ENCODE measurements at places on chromosomes 2 and 18.

GRCh38 chr2:109376115-109376514, 237.7 kb downstream of the SEPTIN10 start:
- DNase-seq = no peak

- peak; percentile 48 for DNase-seq
Observed at GRCh38 chr18:11733031-11733430, 44.0 kb downstream of the GNAL start.

DNA sequence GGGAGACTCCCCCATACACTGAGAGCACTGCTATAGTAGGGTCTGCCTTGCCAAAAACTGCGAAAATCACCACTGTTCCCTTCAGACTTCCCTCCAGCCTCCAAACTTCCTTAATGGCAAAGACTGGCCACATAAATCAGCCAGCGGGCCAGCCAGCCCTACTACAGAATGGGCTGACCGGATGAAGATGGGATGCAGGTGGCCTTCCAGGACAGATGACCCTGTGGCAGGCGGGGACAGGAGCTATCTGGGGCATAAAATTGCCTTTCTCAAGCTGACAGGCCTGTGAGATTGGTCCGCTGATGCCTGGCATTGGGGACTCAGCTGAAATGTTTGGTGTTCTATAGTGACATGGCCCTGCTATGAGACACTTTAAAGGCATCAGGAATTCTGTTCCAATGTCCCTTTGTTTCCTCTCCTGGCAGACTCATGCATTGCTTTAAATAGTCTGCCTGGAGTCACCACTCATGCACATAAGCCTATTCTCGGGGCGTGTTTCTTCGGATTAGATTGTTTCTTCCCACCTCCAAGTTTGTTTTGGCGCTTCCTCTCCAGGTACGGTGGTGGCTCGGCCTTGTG, 135.9 kb downstream of the ALPK2 start:
- DNase-seq = no peak

DNA sequence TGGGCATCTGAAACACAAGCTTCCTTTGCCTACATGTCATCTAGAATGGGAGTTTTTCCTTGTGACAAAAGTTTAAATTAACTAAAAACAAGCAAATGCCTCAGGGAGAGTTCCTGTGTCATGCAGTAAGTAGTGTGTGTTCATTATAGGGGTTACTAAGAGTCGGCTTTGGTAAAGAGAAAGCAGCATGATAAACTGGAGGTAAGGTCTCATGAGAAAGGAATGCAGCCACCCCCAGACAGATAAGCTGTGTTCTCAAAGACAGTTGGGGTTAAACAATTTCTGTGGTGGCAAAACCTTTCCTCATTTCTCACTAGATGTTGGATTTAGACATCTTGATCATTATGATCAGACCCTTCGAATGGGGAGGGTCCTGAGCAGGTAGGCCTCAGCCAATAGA, 129.7 kb downstream of the MAP4K4 start:
- no peak for DNase-seq

GRCh38 chr18:45851161-45851925, 25.9 kb downstream of the SIGLEC15 start:
- no peak for DNase-seq

GRCh38 chr2:64632835-64633819, 20.6 kb downstream of the SERTAD2 start:
- no peak for DNase-seq

DNA sequence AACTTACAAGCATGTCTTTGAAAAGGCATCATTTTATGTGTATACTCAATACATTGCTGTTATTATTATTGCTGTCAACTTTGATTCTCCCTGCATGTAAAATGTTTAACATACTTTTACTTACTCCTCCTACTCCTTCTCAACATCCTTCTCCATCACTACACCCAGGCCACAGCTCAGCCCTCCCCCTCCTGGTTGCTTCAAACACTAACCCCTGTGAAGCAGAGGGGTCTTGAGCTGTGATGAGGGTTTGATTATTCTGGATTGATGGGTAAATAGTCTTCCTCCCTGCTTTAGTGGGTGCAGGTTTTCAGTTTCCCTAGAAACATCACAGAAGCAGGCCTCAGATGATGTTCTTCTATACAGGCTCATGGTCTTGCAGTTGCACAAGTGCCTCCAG, 221.0 kb downstream of the OSR1 start:
- no peak for DNase-seq

- no peak for DNase-seq
Observed at GRCh38 chr18:63067939-63068338, 251.6 kb downstream of the BCL2 start.

GRCh38 chr2:42762823-42763804, 821 bp downstream of the OXER1 start:
- DNase-seq = no peak

- DNase-seq = no peak
Observed at GRCh38 chr18:36728345-36728744, 100.5 kb downstream of the TPGS2 start.

- no peak for DNase-seq
Observed at GRCh38 chr2:46506131-46506706, 26.9 kb downstream of the TMEM247 start.

DNA sequence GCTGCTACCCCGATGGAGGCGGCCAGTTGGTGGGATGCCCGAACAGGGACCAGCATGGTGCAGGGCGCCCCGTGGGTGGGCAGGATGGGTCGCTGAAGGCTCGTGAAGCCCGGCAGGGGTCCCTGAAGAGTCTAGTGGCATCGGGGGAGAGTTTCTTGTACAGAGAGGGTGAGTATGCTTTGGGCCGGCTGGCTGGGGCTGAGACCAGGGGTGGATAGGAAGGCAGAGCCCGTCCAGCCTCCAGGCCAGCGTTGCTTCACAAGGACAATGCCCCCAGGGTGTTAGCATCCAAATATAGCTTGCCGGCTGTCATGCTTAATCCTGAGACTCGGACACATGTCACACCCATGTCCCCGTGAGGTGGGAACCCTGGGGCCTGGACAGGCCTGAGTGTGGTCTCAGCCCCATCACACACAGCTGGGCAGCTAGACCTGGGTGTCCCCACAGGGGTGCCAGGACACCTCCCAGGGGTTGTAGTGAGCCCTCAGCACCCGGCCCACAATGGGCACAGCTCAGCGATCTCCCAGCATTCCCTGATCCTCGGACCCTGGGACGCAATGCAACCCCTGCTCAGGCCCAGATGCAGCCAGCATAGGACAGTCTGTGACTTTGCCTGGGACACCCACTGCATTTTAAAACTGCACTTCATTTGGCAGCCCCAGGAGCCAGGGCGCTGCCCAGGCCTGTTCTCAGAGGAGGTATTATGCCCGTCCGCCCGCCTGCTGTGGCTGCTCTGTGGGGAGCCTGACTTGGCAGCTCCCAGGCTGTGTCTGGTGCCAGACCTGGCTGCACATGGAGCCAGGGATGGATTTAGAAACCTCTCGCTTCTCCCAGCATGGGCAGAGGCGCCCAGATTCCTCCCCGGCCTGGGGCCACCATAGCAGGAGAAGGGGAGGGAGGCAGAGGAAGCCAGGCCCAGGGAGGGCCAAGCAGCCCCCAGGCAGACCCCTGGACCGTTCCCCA, 36.4 kb downstream of the RAMP1 start:
- no peak for DNase-seq

GRCh38 chr2:150605664-150606063, 118.2 kb upstream of the RND3 start:
- peak; percentile 42 for DNase-seq

DNA sequence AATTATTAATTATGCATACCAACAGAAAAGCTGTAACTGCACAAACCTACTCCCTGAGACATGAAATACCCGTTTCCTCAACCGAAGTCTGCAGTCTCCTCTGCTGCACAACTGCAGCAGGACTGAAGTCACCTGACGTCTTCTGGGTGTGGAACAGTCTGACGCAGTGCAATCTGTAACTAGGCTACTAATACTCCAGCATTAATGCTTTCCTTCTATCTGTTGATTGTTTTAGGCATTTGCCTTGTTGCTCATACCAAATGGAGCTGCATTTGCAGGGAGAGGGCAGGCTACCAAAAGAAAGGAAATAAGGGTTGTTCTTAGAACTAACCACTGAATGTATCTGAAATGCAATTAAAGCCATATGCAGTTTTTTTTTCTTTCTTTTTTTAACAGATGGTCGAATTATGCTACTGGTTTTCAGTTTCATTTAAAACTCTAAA, 40.1 kb downstream of the RTN4 start:
- DNase-seq = no peak

GRCh38 chr2:122519366-122519765, 763.9 kb downstream of the TSN start:
- DNase-seq = no peak

DNA sequence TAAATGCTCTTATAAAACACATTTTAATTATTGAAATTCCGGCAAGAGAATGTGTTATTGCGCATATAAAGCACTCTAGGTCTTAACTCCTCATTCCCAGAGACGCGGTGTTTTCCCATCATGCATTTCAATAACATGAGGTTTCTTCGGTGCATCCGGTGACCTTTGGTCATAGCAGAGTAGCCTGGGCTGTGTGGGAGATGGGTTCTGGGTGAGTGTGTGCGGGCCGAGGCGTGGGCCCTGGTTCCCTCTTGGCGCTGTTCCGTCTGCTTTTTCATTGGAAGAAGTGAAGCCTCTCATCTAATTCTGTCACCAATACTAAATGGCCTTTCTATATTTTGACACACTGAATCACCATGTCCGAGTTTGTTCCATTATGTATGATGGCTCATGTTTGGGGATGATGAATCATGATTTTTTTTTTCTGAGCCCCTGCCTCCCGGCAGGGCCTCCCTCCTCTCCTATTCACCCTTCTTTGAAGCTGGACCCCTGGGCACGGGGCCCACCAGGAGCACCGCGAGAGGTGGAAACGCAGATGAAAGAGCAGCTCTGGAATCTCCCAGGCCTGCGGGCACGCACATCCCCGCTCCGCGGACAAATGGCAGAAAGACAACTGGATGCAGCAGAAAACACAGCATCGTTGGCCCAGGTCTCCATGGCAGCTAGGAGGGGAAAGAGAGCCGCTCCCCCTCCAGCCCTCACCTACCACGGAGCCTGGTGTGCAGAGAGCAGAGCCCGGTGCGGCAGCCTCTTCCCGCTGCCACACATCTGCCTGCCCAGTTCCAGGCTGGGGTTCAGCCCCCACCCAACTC, 85.8 kb upstream of the HPCAL1 start:
- no peak for DNase-seq

GRCh38 chr2:105615305-105615704, 129.4 kb upstream of the NCK2 start:
- no peak for DNase-seq

DNA sequence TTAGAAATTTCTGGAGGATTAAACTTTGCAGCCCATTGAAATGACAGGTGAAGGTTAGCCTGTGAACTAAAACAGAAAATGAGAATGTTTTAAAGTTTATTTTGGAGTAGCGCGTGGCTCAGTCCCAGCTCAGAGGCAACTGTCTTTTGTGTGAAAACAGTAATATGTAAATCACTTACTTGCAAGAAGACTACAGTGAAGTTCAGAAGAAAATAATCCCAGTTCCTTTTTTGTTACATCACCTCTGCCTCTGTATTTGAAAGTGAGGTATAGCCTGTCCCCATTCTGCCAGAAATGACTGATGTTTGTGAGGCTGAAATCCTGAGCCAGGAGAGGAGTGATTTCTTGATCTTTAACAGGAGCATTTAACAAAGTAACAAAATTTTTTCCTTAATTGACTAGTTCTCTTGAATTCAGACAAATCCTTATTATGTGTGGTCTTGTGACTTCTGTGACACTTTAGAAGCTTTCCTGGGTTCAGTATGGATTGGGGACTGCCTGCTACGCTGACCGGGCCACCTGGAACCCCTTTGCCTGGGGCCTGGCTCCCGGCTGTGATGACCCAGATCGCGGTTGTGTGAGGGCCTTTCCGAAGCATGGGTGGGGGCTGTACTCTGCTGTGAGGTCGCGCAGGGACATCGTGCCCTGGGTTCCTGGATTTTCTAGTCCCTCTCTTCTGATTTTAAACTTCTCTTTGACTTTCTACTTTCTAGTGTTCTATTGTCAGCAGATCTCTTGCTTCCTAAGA, 24.3 kb downstream of the TRAPPC12 start:
- DNase-seq = no peak

DNA sequence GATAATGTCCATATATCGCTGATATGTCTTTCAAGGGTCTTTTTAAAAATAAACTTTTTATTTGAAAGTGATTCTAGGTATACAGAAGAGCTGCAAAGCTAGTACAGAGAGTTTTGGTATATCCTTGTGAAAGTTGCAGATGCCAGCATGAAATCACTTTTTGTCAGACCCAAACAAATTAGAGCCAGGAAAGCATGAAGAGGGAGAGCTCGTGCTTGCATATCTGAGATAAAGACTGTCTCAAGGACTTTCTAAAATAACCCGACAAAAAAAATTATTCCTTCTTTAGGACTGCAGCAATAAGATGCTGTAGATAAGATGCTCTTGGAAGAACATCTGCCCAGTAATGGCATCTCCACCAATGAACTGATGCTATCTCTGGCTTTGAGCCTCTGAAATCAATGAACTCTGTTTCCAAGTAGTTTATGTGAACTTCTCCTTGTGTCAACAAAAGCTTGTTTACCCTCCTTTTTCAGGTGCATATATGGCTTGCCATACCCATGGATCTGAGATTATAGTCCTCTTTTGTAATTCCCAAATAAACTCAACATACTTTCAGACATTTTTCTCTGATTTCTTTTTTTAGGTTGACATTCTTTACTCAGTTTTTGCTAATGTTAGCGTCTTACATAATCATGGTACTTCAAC, 774.6 kb upstream of the FAM98A start:
- no peak for DNase-seq

- DNase-seq = no peak
Observed at GRCh38 chr18:46411191-46411828, 245.7 kb downstream of the LOXHD1 start.

- DNase-seq = no peak
Observed at GRCh38 chr2:224658780-224659405, 57.3 kb downstream of the CCDC195 start.

GRCh38 chr2:31232586-31232985, 1.4 kb upstream of the EHD3 start:
- DNase-seq = no peak

DNA sequence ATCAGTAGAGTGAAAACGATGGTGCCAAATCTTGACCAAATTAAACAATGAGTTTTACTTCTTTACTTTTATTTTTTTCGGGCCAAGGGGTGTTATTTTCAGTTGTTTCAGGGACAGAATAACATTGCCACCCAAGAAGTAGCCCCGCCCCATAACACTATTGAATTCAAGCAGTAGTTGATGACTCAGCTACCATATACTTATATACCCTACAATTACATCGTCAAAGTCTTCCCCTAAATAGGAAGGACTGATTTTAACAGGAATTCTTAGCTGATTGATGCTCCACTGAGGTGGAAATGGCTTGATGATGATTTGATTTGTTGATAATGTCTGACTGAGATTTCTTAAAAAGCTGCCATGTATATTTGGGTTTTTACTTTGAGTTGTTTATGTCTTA, 24.7 kb downstream of the LYPD6B start:
- DNase-seq = no peak
